Stimulated activated CD8-positive, alpha-beta memory T cell treated with anti-CD3 and anti-CD28 coated beads, Interleukin-15, amount 100 ng/mL, for 48 hours (primary cell): ENCODE measurements at places on chromosomes 5 and 9.

DNA sequence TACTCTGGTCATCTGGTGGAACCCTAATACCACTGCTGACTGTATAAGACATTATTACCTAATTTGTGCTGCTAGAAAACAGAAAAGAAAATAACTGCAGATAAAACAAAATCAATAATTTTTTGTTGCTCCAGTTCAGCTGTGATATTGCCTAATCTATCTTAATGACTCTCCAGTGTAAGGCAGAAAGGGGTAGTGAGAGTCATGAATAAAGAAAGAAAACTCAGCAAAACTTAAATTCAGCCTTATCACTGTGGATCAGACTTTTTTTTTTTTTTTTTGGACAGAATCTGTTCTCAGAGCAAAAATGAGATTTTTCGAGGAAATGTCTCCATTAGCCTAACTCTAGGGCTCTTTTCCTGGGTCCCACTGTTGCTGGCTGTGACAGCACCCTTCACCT lies 1.1 kb upstream of the DOCK2 start:
- no peak for DNase-seq

DNA sequence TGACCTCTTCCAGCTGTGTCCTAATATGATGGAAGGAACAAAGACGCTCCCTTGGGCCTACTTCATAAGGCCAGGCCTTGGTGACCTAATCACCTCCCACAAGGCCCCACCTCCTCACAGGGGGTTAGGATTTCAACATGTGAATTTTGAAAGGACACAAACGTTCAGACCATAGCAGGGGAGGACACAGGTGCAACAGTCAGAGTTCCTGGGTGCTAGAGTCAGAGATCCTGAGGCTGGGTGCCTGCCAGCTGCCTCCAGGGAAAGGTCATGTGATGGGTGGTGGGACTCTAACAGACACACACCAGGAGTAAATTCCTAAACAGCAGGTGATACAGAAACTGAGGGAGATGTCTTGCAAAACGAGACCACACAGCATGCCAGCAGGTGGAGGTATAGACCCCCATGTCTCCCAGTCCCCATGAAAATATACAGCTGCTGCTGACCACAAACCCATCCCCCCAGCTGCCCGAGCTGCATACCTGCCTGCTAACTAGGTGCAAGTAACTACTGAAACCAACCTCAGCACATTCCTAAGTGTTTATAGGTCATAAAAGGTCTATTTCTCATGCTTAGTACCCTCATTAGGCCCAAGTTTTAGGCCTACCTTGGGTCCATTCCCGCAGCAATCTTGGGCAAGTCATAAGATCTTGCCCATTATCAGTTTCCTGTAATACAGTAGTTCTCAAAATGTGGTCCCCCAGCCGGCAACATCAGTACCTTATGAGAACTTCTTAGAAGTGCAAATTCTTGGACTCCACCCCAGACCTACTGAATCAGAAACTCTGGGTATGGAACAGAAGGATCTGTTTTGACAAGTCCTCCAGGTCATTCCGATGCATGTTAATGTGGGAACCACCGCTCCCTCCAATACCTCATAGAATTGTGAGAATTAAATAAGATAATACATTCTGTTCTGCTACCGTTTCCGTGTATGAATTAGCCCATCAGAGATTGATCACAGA lies 245.3 kb downstream of the ENC1 start:
- no peak for DNase-seq

GRCh38 chr9:928363-929042 lies 48.0 kb upstream of the DMRT3 start:
- DNase-seq: no peak

DNA sequence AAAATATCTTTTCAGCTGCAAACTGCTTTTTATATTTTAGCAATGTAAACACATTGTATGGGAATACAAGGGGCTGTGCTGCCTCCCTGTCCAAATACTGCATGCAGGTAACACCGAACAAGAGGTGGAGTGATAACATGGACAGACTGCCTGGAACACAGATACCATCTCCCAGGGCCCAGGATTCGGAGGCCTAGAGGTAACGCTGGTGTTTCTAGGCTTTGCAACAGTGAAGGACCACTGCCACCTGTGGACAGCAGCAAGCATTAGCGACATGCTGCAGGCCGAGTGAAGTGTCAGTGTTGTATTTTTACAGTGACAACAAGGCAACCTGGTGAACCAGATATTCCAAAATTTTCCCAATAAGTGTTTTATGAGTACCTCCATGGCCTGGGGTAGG lies 379.1 kb downstream of the DMRT2 start:
- no peak for DNase-seq

GRCh38 chr5:133907075-133907474 lies 61.4 kb downstream of the C5orf15 start:
- DNase-seq: no peak

GRCh38 chr9:128091571-128091970 lies 23.5 kb downstream of the SLC25A25 start:
- no peak for DNase-seq

DNA sequence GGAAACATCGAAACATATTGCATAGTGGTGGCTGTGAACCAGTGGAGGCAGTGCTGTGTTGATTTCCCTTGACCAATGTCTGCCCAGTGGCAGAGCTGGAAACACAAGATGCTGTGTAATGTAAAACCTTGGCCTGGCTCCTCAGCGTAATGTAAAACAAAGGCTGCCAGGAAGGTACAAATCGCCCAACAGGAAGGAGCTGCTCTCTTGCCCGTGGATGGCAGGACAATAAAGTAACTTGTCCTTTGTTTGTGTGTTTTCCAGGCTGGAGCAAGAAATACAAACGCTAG lies 143.4 kb downstream of the PALM2AKAP2 start:
- no peak for DNase-seq

- no peak for DNase-seq
Observed at GRCh38 chr5:96569770-96570169, 92.4 kb upstream of the CAST start.

- no peak for DNase-seq
Observed at GRCh38 chr5:159668556-159668955, 247.7 kb upstream of the ADRA1B start.

- no peak for DNase-seq
Observed at GRCh38 chr9:129328355-129329042, 150.4 kb upstream of the IER5L start.

DNA sequence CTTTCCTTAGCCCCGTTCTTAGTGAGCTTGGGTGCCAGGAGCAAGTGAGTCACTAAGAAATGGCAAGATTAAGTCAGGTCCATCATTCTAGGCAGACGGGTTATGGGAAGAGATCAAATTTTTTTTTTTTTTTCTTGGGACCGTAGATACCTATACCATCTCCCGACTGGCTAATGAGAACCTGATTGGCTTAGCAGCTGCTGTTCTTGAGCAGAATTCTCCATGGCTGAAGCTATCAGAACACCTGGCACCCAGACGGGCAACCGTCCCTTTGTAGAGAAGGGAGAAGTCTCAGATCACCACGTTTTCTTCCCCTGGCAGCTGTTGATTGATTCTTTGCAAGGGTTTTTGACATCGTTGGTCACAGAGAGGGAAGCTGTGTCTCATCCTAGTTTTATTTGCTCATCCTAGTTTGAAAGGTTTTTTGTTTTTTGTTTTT lies 78.6 kb downstream of the AOPEP start:
- DNase-seq: no peak

- DNase-seq: no peak
Observed at GRCh38 chr9:77131399-77131798, 45.9 kb upstream of the VPS13A start.

DNA sequence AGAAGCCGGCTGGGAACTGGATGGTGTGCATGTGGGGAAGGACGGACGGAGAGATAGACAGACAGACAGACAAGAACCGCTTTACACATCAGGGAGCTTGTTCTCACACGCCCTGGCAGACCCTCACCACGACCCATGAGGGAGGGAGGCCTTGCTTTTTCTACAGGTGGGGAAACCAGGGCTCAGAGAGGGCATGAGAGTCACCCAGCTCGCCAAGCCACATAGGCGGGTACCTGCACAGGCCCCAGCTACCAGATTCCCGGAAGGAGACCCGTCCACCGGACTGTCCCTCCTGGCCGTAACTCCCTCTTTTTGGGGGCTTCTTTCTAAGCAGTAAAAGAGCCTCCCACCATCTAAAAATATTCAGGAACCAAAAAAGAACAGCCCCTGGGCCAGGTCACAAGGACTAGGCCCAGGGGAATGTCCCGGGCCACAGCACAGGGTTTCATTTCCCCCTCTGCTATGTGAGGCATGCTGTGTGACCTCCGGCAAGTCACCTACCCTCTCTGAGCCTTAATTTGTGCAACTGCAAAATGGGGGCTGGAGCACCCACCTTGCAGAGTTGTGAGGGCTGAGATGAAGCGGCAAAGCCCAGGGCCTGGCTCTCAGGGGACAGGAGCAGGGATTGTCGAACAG lies 84.4 kb upstream of the SARDH start:
- DNase-seq: no peak

DNA sequence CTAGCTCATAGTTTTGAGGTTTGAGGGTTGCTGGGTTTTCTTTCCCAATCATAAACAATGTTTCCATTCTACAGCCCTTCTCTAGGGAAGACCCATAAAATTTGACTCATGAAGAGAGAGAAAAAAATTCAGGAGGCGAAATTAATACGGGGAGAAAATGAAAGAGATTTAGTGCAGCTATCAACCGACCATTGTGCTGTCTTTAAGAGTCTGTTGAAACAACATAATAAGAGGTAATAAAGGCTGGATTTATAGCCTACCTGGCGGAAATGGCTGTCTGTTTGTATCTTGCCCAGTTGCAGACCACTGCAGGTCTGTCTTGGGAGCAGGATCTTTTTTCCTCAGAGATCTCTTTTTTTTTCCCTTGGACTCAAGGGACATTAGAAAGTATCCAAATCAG lies 66.9 kb downstream of the TLR4 start:
- DNase-seq: no peak

GRCh38 chr5:180602481-180603075 lies 11.3 kb upstream of the SCGB3A1 start:
- DNase-seq: no peak

DNA sequence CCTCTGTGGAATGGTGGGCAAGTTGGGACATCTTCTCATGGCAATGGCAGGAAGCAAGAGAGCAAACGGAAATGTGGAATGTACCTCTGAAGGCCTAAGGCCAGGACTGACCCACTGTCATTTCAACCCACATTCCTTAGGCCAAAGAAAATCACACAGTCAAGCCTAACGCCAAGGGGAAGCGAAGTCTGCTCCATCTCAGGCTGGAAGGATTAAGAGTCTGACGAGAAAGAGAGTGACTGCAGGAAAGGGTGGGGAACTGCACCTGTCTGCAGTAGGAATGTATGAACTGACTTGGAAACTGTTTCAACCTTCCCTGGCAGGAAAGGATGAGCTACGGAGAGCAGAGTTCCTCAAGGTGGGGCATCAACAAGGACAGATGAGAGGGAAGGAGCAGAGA lies 90.2 kb upstream of the TAS2R1 start:
- no peak for DNase-seq

DNA sequence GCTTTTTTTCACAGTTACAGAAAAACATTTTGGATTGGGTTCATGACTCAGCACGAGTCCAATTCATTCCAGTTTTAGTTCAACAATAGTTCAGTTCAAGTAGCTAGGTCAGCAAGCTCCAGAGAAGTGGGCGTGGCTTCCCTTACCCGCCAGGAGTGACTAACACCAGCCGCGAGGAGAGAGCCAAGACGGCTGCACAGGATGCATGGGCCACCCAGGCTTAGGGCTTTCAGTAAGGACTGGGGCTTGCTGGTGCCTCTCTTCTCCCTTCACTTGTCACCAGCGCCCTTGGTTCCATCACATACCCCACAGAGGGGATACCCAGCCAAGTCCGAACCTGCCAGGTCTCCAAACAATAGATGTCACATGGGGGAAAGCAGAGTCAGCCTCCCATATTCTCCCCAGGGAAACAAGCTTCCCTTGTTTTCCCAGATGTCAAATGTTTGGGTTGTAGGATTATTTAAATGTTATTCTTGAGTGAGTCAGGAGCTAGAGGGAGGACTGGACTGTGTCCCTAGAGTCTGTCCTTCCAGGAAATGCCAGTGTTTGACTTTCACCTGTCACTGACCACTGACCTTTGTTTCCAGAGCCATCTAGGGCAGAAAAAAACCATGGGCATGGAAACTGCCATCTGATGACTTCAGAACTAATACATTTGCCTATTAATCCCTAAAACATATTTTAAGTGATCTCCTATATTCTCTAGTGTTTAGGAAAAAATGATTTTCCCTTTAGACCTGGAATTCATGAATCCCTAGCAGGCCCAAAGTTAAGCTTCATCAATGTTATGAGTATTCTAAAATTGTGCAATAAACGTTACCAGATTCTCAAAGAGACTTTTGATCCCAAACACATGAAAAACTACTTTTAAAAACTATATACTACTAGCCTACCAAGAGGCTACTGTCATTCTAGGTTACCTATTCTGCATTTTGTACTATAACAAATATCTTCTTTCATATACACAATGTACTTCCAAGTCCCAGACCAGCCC lies 51.9 kb downstream of the NIPAL4 start:
- DNase-seq: no peak

DNA sequence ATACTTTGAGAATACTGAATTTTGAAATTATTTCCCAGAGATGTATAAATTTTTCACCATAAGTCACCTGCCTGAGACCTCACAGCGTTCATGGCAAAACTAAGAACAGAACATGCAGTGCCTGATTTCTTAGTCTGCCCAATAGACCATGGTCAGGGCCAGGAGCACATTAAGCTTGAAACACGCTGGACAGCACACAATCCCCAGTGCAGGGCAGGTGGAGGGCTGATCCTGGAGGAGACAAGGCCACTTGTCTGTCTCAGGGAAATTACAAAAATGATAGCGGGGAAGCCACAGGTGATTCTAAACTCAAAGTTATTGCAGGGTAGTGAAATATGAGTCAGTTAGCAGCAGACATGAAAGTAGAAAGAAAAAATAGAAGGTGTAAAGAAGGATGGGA lies 18.6 kb upstream of the ENC1 start:
- no peak for DNase-seq
